ENCODE measurements at places on chromosomes 2 and 18.

GRCh38 chr2:59583173-59583765 lies 970.2 kb downstream of the BCL11A start:
- DNase-seq: no peak

DNA sequence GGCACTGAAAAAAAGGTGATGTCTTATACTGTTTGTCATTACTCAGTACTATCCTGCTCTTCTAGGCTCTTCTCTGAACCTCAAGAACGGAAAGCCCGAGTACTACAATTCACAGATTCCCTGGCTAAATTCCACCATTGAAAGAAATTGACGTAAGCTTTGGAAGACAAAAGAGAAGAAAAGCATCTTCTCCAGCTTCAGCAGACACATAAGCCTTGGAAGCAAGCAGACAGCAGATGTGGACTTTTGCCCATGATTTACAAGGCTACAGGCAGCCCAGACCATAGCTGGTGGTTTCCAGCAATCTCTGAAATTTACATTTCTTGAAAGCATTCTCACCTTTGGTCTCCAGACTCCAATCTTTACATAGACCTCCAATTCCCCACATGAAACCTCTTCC lies 289.0 kb downstream of the C1D start:
- no peak for DNase-seq

GRCh38 chr2:46232860-46233259 lies 64.3 kb upstream of the EPAS1 start:
- no peak for DNase-seq

GRCh38 chr2:43791035-43791765 lies 17.4 kb downstream of the DYNC2LI1 start:
- DNase-seq: no peak

DNA sequence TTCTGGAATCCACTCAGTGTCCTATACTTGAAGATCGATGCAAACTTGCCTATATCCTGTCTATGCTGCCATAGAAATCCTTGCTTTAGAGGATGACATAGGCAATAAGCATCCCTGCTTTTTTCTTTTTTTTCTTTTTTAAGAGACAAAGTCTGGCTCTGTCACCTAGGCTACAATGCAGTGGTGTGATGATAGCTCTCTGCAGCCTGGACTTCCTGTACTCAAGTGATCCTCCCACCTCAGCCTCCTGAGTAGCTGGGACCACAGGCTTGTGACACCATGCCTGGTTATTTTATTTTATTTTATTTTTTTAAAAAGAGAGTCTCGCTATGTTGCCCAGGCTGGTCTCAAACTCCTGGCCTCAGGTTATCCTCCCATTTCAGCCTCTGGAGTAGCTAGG lies 76.9 kb downstream of the LBH start:
- no peak for DNase-seq

DNA sequence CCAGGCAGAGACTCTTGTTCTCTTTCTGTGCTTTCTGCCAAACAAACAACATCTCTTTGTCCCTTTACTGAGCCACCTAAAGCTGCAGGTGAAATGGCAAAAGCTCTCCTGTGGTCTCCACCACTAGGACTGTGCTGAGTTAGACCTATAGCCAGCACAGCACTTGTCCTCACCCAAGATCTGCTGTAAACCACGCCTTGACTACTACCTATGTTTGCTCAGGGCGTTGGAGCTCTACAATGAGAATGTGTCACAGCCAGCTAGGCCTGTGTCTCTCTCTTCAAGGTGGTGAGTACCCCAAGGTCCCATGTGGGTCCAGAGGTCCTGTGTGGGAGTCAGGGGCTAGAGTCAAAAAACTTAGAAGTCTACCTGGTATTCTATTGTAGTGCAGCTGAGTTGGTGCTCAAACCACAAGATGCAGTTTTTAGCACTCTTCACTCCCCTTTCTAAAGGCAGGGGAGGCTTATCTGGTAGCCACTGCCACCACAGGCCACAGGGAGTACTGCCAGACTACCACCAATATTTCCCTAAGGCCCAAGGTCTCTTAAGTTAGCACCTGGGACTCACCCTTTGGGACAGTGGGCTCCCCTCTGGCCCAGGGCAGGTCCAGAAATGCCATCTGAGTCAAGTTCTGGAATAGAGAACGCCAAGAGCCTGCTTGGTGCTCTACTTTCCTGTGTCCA lies 96.8 kb upstream of the RPRM start:
- DNase-seq: no peak

DNA sequence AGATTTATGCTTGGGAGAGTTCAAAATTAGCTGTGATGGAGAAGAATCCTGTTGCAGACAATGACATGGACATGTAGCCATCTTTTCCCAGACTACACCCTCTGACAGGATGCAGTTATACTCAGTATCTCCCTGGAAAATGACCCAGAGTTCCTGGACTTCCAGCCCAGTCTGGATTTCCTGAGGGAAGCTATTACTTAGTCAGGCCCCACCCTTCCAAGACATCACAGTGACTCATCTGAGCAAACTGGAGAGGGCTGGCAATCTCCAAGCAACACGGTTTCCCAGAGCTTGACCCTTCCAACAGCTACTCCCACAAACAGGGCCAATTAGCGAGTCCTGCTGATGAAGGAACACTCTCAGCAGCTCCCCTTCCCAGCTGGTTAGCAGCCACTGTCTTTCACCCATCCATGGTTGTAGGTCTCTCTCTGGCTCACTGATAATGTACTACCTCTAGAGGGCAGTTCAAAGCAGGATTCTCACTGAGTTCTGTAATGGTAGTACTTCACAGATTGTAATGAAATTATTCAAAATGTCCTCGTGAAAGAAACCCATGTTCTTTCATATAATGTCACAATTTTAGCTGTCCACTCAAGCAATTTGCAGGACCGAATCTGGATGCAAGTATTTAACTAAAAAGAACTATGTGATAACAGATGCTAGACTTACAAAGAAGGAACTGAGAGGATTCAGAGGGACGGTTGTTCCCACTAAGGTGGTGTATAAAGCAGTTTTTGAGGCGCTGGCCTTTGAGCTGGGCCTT lies 110.2 kb downstream of the MDH1 start:
- no peak for DNase-seq

DNA sequence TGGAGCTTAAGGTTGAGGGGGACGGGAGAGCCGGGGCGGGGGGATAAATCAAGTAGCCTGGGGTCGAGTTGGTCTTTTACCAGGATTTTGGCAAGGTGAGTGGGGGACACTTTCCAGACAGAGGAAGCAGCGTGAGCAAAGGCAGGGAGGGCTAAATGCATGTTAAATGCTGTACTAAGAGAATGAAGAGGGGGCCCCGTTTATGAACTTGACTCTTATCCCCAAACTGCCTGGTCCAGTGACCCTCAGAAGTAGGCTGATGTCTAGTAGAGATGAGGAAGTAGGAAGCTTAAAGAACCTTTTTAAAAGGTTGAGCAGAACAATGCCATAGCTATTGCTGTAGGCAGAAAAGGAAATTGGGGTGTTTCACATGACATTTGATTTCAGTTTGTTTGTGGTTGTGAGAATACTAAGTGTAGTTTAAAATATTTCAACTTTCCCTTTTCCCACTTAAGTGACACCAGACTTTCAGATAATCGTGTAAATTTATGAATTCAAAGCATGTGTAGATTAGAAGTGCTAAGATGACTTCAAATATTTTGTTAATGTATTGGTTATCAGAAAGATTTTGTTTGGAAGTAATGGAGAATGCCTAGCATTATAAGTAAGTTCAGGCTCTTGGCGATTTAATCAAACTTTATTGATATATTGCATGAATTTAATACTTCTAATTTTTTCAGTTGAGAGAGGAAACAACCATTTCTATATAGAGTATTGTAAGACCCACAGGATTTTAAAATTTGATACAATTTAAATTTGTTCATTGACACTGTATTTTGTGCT lies 1.8 kb downstream of the REL start:
- DNase-seq: no peak

DNA sequence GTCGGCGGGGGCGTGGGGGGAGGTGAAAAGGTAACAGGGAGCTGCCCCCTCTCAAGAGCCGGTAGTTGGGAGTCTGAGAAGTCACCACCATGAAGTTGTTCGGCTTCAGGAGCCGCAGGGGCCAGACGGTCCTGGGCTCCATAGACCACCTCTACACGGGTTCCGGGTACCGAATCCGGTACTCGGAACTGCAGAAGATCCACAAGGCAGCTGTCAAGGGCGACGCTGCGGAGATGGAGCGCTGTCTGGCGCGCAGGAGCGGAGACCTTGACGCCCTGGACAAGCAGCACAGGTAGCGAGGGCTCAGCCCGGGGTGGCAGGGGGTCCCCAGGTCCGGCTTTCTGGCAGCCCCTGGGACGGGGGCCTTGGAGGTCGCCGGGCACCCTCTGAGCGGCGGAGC lies 47.1 kb upstream of the ZNF519 start:
- DNase-seq: no peak

DNA sequence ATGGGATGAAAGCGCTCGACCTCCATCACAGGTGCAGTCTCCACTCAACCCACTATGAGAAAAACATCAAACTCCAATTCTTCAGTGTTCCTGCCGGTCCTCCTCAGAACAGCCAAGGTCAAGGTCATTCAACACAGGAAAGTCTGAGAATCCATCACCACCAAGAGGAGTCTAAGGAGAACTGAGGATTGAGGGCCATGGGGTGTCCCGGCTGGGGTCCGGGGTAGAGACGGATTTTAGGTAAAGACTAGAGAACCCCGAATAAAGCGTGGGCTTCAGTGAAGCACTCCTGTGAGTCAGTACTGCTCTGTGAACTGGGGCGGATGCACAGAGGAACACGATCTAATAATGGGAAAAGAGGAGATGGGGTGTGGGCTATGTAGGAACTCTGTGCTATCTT lies 41.8 kb downstream of the PTGR3 start:
- DNase-seq: no peak

DNA sequence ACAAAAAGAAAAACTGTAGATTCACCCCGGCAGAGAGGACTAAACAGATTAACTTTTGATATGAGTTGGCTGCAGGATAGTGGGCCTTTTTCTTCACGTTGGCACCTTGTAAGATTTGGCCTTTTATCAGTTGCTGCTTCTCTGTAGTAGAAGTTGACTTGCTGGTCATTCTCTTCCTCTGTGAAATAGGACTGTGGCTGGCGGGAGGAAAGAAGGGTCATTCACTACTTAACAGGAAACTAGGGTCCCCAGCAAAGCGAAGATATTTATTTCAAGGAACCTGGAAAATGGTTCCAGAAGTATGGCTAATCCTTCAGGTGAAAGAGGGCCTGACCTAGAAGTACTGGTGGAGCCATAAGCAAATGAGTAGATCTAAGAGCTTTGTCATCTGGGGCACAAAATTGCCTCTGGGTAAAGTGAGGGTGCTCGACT lies 383 bp upstream of the ATP5MC3 start:
- DNase-seq: no peak

DNA sequence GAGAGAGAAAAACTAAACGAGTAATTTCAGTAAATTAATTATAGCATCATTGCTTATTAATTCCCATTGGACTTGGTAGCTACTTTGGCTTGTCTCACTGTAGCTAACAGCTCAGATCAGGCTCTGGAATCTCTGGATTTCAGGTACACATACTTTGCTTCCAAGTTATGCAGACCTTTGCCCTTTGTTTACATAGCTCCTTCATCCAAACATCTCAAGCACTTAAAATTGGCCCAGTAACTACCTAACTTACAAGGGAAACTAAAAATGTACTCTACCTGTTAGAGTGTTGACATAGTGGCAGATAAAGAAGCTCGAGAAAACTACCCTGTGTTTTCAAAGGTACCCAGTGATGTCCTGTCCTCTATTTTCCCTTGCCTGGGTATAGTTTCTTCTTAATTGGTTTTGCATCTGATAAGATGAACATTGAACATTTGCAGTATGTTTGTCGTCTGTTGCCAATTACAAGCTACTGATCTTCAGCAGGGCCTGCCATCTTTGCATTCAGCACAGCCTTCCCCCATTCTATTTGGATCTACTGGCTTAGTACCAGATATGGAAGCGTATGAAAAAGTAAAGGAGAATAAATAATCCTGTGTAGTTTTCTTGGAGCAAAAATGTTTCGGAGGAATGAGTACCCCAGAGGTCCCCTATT lies 601.5 kb upstream of the FANCL start:
- no peak for DNase-seq

Measured in naive thymus-derived CD8-positive, alpha-beta T cell (primary cell).